ENCODE measurements at places on chromosomes 12 and 14. TPM values are rescaled to one million over a fixed set of nuclear protein-coding genes. Genes with fewer than 3 reads are reported as not detected.

SYNE2 gene
- polyA plus RNA-seq: 58.2 TPM

PMCH gene
- not detected for polyA plus RNA-seq

BEGAIN gene
- 0.24 TPM for polyA plus RNA-seq

ADAMTS20 gene
- not detected for polyA plus RNA-seq

C12orf60 gene
- polyA plus RNA-seq: 5.3 TPM

C12orf50 gene
- 0.10 TPM for polyA plus RNA-seq

NID2 gene
- 18.8 TPM for polyA plus RNA-seq

SLC7A8 gene
- polyA plus RNA-seq: 7.3 TPM

HOXC9 gene
- not detected for polyA plus RNA-seq

ST8SIA1 gene
- 0.75 TPM for polyA plus RNA-seq

IFT81 gene
- 4.3 TPM for polyA plus RNA-seq

CISTR gene
- polyA plus RNA-seq: 0.24 TPM

OR11H7 gene
- polyA plus RNA-seq: not detected

TCL1B gene
- polyA plus RNA-seq: not detected

MLEC gene
- 111 TPM for polyA plus RNA-seq

SLC2A14 gene
- polyA plus RNA-seq: not detected

SYNDIG1L gene
- polyA plus RNA-seq: 0.06 TPM

GLIPR1L2 gene
- 1.2 TPM for polyA plus RNA-seq

CFAP54 gene
- polyA plus RNA-seq: 0.14 TPM
